ENCODE measurements at places on chromosomes 2 and 18. TPM values are rescaled to one million over a fixed set of nuclear protein-coding genes. Genes with fewer than 3 reads are reported as not detected.

GRCh38 chr2:58569475-58570185 lies 328.5 kb upstream of the FANCL start:
- H3K27me3 ChIP-seq, result no peaks in the 10 kb centered on the region
- H3K27ac ChIP-seq, result no peak overlapping the region
- H3K4me1 ChIP-seq, result no peaks in the 10 kb centered on the region
- peak; percentile 28 for DNase-seq

ZNF516 gene
- total RNA-seq, result 19.8 TPM

DNA sequence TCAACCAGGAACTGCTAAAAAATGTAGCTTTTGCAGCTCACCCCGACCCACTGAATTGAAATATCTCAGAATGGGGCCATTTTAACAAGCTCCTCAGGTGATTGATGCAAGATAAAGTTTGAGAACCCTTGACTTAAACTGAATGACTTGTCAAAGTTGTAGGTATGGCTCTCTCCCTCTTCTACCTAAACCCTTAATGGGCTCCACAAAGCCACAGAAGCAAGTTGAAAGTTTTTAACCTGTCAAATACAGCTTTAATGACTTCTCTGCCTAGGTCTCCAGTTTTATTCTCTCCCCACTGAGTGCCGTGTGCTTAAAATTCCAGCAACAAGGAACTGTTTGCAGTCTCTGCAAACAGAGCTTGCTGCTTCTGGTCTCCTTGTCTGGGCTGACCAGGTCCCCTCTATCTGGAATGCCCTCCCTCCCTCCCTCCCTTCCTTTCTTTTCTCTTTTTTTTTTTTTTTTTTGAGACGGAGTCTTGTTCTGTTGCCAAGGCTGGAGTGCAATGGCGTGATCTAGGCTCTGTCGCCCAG lies 19.7 kb upstream of the RNF125 start:
- H3K4me1 ChIP-seq, result no peaks in the 10 kb centered on the region
- H3K4me3 ChIP-seq, result no peak overlapping the region
- H3K27me3 ChIP-seq, result no peaks in the 10 kb centered on the region
- DNase-seq, result no peak
- H3K27ac ChIP-seq, result no peak overlapping the region

GRCh38 chr2:21757805-21758430 lies 634.1 kb downstream of the TDRD15 start:
- DNase-seq, result peak; percentile 15
- H3K36me3 ChIP-seq, result no peaks in the 10 kb centered on the region
- H3K27ac ChIP-seq, result no peak overlapping the region
- H3K4me3 ChIP-seq, result no peak overlapping the region
- H3K4me1 ChIP-seq, result no peaks in the 10 kb centered on the region

TWIST2 gene
- total RNA-seq, result 19.7 TPM

DNA sequence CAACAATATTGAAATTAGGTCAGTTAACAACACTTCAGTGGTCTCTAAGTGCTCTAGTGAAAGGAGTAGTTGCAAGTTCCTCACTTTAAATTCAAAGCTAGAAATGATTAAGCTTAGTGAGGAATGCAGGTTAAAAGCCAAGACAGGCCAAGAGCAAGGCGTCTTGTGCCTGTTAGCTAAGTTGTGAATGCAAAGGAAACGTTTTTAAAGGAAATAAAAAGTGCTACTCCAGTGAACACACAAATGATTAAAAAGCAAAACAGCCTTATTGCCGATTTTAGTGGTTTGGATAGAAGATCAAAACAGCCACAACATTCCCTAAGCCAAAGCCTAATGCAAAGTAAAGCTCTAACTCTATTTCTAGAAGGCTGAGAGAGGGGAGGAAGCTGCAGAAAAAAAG lies 44.7 kb downstream of the ANTXR1 start:
- no peaks in the 10 kb centered on the region for H3K27me3 ChIP-seq
- no peak overlapping the region for H3K27ac ChIP-seq
- no peak for DNase-seq

Measured in hepatocyte (in vitro differentiated cells).